Amniotic stem cell (primary cell): ENCODE measurements at places on chromosomes 1 and 21.

DNA sequence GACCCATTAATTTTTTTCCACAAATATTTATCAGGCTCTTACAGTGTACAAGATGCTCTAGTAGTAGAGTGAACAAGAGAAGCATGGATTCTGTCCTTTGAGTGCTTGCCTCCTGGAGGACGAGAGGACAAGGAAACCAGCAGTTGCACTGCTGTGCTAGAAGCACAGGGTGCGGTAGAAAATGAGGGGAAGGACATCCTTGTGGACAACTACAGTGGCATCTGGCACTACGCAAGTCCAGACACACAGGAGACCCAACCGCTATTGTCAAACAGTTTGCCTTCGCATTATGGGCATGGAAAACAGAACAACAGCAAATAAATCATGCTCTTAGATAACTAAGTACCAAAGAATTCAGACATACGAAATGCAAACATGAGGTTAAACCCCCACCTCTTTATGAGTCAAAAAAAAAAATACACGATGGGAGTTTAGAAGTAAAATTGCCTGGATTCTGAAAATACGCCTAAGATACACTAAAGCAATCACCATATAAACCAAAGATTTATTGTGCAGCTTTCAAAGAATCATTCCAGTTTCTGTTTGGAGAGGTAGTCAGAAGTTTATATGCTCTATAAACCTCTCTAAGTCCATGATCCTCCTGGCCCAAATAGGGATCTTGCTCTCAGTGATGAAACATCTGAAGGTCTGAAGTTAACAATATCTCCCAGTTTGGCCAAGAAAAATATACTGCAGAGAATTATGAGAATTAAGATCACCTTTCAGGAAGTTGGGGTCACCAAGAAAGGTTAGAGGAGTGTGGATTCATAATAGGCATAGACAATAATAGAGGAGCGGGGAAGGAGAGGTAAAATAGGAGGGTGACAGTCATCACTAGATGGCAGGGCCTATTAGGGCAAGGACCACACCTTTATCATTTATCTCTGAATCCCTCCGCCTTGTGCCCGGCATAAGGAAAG is 307.8 kb downstream of the NFIA start:
- DNase-seq: no peak

DNA sequence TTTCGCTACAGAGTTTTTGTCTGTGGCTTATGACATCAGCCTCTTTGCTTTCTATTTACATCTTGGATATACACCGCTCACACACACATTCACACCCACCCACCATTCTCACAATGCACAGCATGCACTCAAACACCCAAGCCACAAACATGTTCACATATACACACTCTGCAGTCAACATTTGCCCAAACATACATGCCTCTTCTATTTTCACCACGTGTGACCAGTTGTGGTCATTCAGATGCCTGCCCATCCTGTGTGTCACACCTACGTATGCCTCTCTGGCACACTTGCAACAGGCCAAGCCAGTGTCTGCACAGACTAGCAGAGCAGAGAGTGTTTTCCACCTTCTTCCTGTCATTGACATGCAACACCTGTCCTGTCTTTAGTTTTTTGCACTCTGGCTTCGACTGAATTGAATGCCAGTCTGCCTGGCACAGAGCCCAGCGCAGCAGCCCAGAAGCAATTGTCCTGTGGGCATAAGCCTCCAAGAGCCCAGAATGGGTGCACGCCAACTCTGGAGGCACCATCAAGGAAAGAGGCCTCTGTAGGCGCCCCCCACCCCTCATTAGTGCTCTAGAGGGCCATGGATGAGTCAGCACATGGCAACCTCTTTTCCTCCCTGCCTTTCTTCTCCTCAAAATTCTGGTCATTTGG is 37.7 kb upstream of the LRRN2 start:
- DNase-seq: no peak

DNA sequence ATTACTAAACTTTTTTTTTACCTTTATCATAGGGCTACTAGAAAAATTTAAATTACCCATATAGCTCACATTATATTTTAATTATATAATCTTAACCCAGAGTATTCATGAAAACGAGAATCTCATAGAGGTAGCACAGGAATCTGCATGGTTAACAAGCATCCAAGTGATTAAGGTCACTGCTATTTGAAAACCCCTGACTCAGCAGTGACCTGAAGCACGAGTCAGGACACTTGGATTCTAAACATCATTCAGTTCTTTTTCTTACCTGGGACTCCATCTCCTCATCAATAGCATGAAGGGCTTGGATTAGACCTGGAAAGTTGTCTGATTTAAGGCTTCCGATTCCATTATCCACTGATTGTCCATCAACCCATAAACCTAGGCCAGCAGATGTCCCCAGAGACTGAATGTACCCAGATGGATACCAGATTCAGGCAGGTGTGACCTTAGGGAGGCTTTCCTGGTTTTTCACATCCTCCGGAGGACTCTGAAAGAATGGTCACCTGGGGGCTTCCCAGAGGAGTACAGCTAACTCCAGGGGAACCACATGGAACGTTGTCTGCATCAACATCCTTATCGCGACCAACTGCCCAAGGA is 174.3 kb downstream of the SETD4 start:
- no peak for DNase-seq

- no peak for DNase-seq
Observed at GRCh38 chr1:231216498-231216897, 24.5 kb upstream of the GNPAT start.

DNA sequence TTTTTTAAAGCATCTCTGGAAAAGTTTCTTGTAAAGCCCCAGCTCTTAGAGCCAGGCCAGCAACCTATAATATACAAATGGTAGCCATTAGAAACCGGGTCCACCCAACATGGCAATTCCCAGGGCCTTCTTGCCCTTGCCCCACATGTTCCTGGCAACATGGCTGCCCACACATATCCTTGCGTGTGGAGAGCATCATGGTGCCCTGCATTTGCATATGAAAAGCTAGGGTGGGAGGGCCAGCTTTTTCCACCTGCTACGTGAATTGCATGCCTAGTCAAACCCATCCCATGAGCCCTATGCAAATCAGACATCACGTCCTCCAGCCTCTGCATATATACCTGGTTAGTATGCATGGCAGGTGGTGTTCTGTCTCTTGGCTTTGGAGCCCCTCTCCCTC is 88.2 kb downstream of the RABGAP1L start:
- DNase-seq: no peak

GRCh38 chr1:21673277-21673780 is 4.2 kb upstream of the RAP1GAP start:
- no peak for DNase-seq

- DNase-seq: no peak
Observed at GRCh38 chr1:67084765-67085318, 30.9 kb upstream of the SLC35D1 start.

GRCh38 chr1:13228343-13228781 is 2.4 kb upstream of the PRAMEF18 start:
- DNase-seq: no peak

DNA sequence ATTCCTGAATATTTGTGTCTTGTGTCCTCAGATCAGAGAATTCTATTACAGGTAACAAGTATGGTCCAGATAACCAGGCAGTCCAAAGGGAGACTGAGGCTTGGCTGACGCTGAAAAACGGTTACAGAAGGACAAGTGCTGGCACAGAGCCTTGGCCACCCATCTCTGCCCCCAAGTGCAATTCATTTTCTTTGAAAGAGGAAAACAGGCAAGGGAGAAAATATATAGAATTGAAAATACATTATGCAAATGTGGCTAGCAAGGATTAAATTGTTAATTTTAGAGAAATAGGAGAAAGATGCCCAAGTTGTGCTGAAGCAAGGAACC is 1.2 kb downstream of the SORT1 start:
- no peak for DNase-seq

GRCh38 chr21:18157406-18157805 is 87.2 kb upstream of the CHODL start:
- DNase-seq: no peak

- DNase-seq: no peak
Observed at GRCh38 chr1:50491142-50491541, 67.9 kb upstream of the DMRTA2 start.

- DNase-seq: no peak
Observed at GRCh38 chr1:86552376-86552775, 5.5 kb downstream of the CLCA4 start.

GRCh38 chr1:28927266-28927647 is 12.9 kb downstream of the EPB41 start:
- DNase-seq: no peak

- no peak for DNase-seq
Observed at GRCh38 chr1:210250665-210250997, 18.0 kb downstream of the SERTAD4 start.

- DNase-seq: no peak
Observed at GRCh38 chr21:17798796-17799195, 20.4 kb downstream of the C21orf91 start.
